Chondrocyte (in vitro differentiated cells): ENCODE measurements at places on chromosomes 6 and 20. TPM values are rescaled to one million over a fixed set of nuclear protein-coding genes. Genes with fewer than 3 reads are reported as not detected.

- no peak for DNase-seq
- no peaks in the 10 kb centered on the region for H3K36me3 ChIP-seq
Observed at GRCh38 chr6:81694207-81694606, 58.3 kb downstream of the TENT5A start.

GRCh38 chr20:48096957-48097890 is 311.9 kb upstream of the SULF2 start:
- H3K4me1 ChIP-seq = peaks cover 16% of the 10 kb centered on the region
- peaks cover 16% of the 10 kb centered on the region for H3K27me3 ChIP-seq
- H3K36me3 ChIP-seq = no peaks in the 10 kb centered on the region
- H3K27ac ChIP-seq = no peak overlapping the region
- no peak for DNase-seq

- no peaks in the 10 kb centered on the region for H3K27me3 ChIP-seq
- H3K4me1 ChIP-seq = peaks cover 5% of the 10 kb centered on the region
- no peak overlapping the region for H3K4me3 ChIP-seq
- H3K27ac ChIP-seq = no peak overlapping the region
- DNase-seq = no peak
Observed at GRCh38 chr20:50122763-50123162, 9.8 kb upstream of the UBE2V1 start.

DNA sequence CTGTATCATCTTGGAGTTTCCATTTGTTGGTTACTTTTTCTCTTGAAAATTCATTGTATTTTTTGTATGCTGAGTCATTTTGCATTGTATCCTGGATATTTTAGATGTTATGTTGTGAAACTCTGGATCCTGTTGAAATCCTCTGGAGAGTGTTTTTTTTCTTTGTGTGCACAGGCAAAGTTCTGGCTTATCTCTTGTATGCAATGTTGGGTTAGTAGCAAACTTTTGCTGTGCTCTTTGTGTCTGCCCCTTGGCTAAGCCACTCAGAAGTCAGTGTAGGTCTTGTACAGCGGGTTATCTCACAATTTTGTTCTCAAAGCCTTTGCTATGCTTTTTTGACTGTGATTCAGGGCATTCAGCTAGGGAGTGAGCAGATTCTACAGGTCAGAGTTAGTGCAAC is 29.1 kb upstream of the LMBRD1 start:
- no peaks in the 10 kb centered on the region for H3K36me3 ChIP-seq
- H3K4me1 ChIP-seq = peaks cover 6% of the 10 kb centered on the region
- no peak overlapping the region for H3K4me3 ChIP-seq
- H3K27ac ChIP-seq = no peak overlapping the region

GRCh38 chr6:52739134-52739533 is 24.1 kb downstream of the GSTA2 start:
- H3K4me3 ChIP-seq = no peak overlapping the region
- no peaks in the 10 kb centered on the region for H3K27me3 ChIP-seq
- H3K27ac ChIP-seq = no peak overlapping the region
- DNase-seq = no peak

DNA sequence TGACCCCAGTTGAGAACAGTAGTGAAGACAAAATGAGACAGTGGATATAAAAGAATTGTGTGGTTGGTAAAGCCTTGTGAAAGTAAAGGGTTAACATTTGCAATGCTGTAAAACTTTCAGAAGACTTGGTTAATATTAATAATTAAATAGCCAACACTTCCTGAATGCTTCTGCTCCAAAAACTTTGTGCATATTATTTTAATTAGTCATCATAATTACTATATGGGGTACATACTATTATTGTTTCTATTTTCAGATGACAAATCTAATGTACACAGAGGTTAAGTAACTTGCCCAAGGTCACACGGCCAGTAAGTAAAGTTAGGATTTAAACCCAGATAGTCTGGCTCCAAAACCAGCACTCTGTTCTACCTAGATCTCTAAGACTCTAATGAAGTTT is 291.3 kb downstream of the OGFRL1 start:
- no peak overlapping the region for H3K4me3 ChIP-seq
- H3K4me1 ChIP-seq = peaks cover 3% of the 10 kb centered on the region
- peaks cover 3% of the 10 kb centered on the region for H3K27me3 ChIP-seq
- H3K27ac ChIP-seq = no peak overlapping the region
- DNase-seq = no peak
- no peaks in the 10 kb centered on the region for H3K36me3 ChIP-seq

GRCh38 chr6:3244003-3244831 is 14.5 kb upstream of the PSMG4 start:
- H3K36me3 ChIP-seq = no peaks in the 10 kb centered on the region
- DNase-seq = no peak
- peaks cover 26% of the 10 kb centered on the region for H3K4me1 ChIP-seq
- no peak overlapping the region for H3K27ac ChIP-seq
- no peaks in the 10 kb centered on the region for H3K27me3 ChIP-seq

DNA sequence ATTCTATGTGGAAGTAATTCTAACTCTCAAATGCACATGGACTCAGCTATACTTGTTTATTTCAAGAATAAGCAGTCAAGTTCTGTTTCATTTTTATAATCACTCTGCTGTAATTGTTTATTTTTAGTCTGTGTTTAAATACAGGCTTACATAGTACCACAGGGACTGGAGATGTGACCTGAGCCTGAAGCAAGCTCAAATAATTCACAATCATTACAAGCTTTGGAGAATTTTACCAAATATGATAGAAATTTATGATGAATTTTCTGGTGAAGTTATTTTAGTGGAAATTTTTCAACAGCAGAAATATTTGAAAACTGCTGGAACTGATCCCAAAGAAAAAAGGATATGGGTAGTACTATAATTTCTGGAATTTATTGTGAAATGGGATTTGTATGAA is 41.6 kb upstream of the DSE start:
- peaks cover 43% of the 10 kb centered on the region for H3K4me1 ChIP-seq
- no peaks in the 10 kb centered on the region for H3K27me3 ChIP-seq
- H3K4me3 ChIP-seq = no peak overlapping the region
- no peak for DNase-seq
- H3K36me3 ChIP-seq = no peaks in the 10 kb centered on the region

DNA sequence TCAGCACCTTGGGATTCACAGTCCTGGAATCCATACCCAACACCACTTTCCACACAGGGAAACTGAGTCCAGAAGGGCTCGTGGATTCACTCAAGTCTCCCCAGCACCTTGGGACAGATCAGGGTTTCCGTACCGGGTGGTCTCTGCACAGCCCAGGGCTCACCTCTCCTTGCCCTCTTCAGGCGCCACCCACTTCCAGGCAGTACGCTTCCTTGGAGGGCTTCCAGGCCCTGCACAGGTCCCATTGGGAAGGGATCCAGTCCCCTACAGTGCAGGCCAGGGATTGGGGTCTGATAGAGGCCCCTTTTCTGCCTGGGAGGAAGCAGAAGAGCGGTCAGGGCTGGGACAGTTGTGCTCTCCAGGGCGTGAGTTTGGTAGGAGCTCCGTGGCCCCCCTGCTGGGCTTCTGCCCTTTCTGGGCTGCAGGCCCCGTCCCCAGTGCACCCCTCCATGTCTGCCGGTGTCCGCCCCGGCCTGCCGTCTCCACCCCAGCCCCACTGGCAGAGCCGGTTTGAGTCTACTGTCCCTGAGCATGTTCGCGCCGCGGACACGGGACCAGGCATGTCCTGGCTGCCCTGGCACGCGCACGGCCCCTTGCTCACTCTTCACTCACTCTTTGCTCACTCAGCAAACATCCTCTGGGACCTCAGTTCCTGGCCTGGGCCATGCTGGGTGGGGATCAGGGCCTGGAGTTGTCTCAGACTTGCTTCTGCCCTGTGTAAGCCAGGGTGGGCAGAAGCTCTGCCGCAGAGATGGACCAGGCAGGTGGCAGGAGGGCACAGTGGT is 12.6 kb downstream of the SRC start:
- no peaks in the 10 kb centered on the region for H3K36me3 ChIP-seq
- no peak overlapping the region for H3K4me3 ChIP-seq
- DNase-seq = peak; percentile 89
- peaks cover 24% of the 10 kb centered on the region for H3K4me1 ChIP-seq
- no peaks in the 10 kb centered on the region for H3K27me3 ChIP-seq

GRCh38 chr6:42260972-42261371 is 43.3 kb upstream of the MRPS10 start:
- no peak overlapping the region for H3K27ac ChIP-seq
- H3K4me3 ChIP-seq = no peak overlapping the region
- DNase-seq = no peak

DNA sequence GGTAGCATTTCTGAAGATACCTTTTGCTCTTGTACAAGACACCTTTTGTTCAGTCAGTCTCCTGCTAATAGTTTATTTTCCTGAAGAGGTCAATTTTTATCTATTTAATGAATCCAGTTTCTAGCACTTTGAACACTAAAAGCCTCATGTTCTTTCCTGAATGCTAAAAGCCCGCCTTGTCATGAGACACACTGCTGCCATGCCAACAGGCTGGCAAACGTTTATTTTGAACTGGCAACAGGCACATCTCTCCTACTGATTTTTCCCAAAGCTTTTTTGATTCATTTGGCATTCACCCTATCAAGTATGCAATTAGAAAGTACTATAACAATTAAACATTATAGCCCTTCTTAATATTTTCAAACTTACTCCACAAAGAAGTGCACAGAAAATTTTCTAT is 421.2 kb upstream of the EYS start:
- no peak overlapping the region for H3K27ac ChIP-seq
- H3K27me3 ChIP-seq = no peaks in the 10 kb centered on the region
- no peak overlapping the region for H3K4me3 ChIP-seq

DNA sequence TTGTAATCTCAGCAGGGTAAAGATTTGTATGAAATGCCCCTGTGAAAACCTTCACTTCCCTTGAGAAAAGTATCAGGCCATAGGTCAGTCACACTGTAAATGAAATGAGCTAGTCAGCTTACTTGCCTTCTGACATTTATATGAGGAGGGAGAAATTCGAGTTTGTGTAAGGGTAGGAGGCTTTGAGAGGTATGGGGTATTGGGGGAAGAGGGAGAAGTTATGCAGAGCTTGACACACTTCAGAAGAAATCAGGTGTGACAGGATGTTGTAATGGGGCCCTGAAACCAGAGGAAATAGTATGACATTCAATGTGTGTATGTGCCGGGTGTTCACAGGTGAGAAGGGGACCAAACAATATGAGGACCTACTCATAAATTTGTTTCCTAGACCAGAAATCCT is 64.2 kb upstream of the CCN6 start:
- peaks cover 21% of the 10 kb centered on the region for H3K4me1 ChIP-seq
- H3K4me3 ChIP-seq = no peak overlapping the region
- no peak overlapping the region for H3K27ac ChIP-seq
- H3K36me3 ChIP-seq = no peaks in the 10 kb centered on the region
- H3K27me3 ChIP-seq = no peaks in the 10 kb centered on the region
- DNase-seq = no peak

GRCh38 chr20:9457136-9457535 is 57.3 kb upstream of the LAMP5 start:
- H3K27ac ChIP-seq = no peak overlapping the region
- H3K27me3 ChIP-seq = no peaks in the 10 kb centered on the region
- peaks cover 20% of the 10 kb centered on the region for H3K36me3 ChIP-seq
- H3K4me1 ChIP-seq = peaks cover 36% of the 10 kb centered on the region

DNA sequence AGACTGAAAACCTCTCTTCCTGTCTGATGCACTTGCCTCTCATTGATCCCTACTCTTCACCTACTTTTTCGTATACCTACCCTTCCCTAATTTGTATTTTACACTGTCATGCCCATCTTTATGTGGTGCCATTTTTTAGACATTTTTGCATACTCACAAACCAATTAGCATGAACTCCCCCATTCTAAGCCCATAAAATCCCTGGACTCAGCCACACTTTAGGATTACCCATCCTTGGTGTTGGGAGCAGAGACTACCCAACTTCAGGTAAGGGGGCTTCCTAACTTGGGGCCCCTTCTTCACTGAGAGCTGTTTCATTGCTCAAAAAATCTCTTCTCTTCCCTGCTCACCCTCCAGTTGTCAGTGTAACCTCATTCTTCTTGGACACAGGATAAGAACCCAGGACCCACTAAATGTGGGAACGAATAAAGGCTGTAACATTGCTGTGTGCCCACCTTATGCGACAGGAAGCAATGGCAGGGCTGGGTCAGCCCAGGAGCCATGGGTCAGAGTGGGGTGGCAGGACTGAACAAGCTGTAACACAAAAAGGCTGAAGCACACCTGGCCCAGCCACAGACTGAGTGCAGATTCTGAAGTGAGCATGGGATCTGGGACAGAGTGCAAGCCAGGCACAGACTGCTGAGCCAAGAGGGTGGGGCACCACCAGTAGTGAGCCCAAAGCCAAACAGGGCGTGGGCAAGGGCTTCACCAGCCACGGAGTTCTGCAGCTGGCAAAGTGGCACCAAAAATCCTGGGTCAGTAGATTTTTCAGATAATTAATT is 789.1 kb upstream of the HS3ST5 start:
- peaks cover 5% of the 10 kb centered on the region for H3K27me3 ChIP-seq
- no peak overlapping the region for H3K27ac ChIP-seq
- DNase-seq = peak; percentile 56
- no peaks in the 10 kb centered on the region for H3K36me3 ChIP-seq
- no peak overlapping the region for H3K4me3 ChIP-seq
- no peaks in the 10 kb centered on the region for H3K4me1 ChIP-seq

DNA sequence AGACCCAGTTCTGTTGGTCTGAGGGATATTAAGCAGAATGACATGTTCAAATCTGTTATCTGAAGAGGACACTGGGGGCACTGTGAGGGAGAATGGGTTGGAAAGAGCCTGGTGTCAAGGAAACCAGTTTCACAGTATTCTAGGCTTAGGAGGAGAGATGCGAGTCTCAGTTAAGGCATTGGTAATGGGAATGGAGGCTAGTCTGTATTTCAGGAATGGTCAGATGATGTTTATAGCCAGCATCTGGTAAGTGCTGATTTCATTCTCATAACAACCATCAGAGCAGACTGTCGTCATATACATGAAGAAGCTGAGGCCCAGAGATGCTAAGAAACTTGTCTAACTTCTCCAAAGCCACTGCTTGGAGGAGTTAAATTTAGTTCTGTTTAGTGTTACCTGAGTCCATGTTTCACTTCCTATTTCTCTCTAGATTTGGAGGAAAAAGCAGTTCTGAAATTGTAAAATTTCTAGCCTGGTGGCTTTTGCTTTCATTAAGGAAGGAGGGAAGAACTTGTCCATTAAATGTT is 242.0 kb downstream of the ARID1B start:
- H3K27ac ChIP-seq = peak overlapping the region; percentile 59
- H3K36me3 ChIP-seq = no peaks in the 10 kb centered on the region
- no peaks in the 10 kb centered on the region for H3K27me3 ChIP-seq
- no peak for DNase-seq
- H3K4me3 ChIP-seq = no peak overlapping the region

The TFAP2D gene
- not detected in 3 replicates for total RNA-seq

The FAM83B gene
- total RNA-seq = 0.22 TPM in 1 of 3 replicates, not detected in the others

The STMND1 gene
- total RNA-seq = not detected in 3 replicates

The CYP39A1 gene
- total RNA-seq = 0.31 to 0.62 TPM in 2 of 3 replicates, not detected in the other

The SLC22A7 gene
- total RNA-seq = not detected in 3 replicates

The TAGAP gene
- not detected in 3 replicates for total RNA-seq

The LPA gene
- 0.31 TPM in 1 of 3 replicates, not detected in the others for total RNA-seq
